PC-3 (cell line): ENCODE measurements at places on chromosomes 6 and 20. TPM values are rescaled to one million over a fixed set of nuclear protein-coding genes. Genes with fewer than 3 reads are reported as not detected.

- no peak for DNase-seq
- no peak overlapping the region for H3K27ac ChIP-seq
- no peaks in the 10 kb centered on the region for H3K27me3 ChIP-seq
- H3K4me3 ChIP-seq, result no peak overlapping the region
- peaks cover 3% of the 10 kb centered on the region; the same call in 1 of the 2 replicates for H3K4me1 ChIP-seq
These were observed 2.8 kb upstream of the TMEM30A start for GRCh38 chr6:75287424-75287823.

The IPCEF1 gene
- total RNA-seq, result 0.12 and 0.29 TPM in 2 replicates

The BNIP5 gene
- total RNA-seq, result not detected in 2 replicates

DNA sequence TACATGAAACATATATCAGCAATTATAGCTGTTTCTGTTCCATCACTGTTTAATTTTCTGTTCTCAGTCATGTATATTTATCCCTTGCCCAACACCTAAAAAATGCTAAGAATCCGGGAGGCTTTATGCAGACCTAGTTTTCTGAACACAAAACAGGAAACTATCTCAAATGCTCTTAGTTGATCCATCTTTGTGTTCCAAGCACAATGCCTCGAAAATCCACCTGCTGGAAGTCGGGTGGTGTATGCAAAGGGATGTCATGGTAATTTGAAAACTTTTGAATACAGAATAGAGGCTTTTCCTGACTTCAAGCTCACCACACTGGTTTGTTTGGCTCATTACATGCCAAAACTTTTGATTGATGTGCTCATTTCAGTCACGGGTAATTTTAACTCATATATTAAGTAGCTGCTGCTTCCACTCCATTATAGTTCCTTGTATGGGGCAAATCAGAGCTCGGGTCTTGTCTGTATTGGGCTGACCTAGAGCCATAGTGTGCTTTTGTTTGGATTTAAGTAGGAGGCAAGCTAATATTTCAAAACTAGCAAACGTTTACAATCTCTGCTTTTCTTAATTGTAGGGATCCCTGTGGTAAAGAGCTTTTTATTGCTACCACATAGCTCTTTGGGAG, 646.5 kb upstream of the EPHA7 start:
- no peaks in the 10 kb centered on the region for H3K4me1 ChIP-seq
- no peak overlapping the region for H3K27ac ChIP-seq
- H3K27me3 ChIP-seq, result no peaks in the 10 kb centered on the region
- no peak for DNase-seq
- H3K36me3 ChIP-seq, result no peaks in the 10 kb centered on the region

The HELZ2 gene
- 33.4 and 77.2 TPM in 2 replicates for total RNA-seq
